ENCODE measurements at places on chromosomes 2 and 18.

DNA sequence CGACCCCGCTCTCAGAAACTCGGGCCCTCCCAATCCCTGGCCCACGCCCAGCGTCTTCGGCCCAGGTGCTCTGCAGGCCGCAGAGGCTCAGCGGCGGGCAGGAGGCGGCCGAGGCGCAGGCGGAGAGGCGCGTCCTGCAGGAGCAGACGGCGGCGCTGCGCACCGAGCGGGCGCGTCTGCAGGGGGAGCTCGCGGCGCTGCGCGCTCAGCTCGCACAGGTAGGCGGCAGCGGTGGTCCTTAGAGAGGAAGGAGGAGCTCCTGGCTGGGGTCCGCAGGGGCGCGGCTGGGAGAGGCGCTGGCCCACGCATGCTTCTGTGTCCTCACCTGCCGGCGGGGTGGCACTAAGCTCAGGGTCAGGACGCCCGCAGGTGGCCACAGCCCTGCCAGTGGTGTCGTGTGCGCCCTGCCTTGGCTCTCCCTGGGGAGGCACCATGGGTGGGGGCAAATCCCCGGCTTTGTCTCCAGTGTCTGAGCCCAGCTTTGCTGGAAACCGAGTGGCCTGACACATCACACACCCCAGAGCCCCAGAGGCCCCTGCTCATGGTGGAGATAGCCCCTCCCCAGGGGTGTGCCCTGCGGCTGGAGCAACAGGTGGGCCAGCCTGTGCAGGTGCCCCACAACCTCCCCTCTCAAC is 14.9 kb upstream of the SNED1 start:
- DNase-seq, result no peak

DNA sequence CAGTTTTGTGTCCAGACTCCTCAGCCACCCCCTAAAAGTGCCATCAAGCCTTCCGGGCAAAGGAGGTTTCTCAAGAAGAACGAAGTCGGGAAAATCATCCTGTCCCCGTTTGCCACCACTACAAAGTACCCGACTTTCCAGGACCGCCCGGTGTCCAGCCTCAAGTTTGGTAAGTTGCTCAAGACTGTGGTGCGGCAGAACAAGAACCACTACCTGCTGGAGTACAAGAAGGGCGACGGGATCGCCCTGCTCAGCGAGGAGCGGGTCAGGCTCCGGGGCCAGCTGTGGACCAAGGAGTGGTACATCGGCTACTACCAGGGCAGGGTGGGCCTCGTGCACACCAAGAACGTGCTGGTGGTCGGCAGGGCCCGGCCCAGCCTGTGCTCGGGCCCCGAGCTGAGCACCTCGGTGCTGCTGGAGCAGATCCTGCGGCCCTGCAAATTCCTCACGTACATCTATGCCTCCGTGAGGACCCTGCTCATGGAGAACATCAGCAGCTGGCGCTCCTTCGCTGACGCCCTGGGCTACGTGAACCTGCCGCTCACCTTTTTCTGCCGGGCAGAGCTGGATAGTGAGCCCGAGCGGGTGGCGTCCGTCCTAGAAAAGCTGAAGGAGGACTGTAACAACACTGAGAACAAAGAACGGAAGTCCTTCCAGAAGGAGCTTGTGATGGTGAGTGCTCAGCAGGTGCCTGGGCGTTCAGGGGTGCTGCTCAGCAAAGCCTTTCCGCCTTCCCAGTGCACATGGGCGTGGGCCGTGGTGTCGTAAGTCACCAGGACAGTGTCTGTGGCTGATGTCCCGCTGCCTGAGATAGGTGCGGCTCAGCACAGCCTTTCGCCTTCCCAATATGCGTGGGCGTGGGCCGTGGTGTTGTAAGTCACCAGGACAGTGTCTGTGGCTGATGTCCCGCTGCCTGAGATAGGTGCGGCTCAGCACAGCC is 91.0 kb downstream of the SH3BP4 start:
- no peak for DNase-seq

DNA sequence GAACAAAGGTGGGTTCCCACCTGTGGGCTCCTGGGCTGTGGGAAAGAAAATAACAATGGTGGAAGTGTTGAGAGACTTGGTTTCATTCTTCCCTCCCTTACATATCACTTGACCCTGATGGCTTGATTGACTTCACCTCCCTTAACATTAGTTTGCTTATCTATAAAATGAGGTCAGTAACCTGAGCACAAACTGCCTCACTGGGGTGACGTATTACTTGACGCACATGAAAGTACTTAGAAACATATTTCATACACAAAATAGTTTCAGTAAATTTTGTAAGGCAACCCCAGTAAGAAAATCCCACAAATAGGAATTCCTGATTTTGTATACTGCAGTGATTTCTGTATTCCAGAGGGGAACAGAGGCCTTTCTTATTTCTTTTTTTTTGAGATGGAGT is 29.4 kb upstream of the LPIN2 start:
- no peak for DNase-seq

DNA sequence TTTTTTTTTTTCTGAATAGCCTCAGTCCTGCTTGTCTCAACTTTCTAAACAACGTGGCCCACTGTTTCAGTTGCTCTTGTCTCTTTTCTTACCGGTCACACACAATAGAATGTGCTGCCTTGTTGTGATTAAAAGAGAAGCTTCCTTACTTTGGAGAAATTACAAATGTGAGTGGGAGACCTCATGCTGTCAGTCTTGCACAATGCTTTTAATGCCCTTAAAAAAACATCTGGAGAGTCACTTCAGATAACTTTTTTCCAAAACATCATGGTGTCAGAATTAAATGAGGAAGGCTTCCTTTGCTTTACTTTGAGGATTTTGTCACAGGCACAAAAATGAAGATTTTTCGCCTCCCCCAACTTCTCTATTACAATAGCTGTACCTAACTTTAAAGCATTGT is 37.7 kb downstream of the LHCGR start:
- no peak for DNase-seq

GRCh38 chr2:3427272-3427671 is 47.8 kb downstream of the TRAPPC12 start:
- DNase-seq, result no peak

DNA sequence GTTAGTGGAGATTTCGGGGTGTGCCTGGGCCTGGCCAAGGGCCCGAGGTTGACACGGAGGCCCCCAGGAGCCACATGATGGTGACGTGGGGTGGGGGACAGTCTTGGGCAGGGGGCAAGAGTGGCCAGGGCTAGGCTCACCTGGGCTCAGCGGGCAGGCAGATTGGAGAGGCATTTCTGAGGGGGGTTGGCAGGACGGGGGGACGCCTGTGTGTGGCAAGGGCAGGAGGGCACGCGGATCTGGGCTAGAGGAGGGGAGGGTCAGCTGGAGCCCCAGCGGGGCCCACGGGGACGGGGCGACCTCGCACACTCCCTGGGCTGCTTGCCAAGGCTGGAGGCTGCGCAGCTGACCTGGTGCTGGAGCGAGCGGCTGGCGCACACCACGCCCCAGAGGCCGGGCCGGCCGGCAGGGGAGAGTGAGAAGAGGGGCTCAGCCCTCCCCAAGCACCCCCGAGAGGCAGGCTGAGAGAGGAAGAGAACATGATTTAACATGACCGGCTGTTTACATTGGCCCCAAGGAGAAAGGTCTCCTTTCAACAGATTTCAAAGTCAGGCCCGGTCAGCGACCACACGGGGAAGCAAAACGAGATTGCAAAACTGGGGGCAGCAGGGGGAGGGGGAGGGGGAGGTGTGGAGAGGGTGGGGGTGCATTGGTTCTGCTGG is 38.0 kb upstream of the SNED1 start:
- DNase-seq, result no peak

GRCh38 chr2:53770264-53770663 is 2.7 kb downstream of the CHAC2 start:
- peak; percentile 32 for DNase-seq

DNA sequence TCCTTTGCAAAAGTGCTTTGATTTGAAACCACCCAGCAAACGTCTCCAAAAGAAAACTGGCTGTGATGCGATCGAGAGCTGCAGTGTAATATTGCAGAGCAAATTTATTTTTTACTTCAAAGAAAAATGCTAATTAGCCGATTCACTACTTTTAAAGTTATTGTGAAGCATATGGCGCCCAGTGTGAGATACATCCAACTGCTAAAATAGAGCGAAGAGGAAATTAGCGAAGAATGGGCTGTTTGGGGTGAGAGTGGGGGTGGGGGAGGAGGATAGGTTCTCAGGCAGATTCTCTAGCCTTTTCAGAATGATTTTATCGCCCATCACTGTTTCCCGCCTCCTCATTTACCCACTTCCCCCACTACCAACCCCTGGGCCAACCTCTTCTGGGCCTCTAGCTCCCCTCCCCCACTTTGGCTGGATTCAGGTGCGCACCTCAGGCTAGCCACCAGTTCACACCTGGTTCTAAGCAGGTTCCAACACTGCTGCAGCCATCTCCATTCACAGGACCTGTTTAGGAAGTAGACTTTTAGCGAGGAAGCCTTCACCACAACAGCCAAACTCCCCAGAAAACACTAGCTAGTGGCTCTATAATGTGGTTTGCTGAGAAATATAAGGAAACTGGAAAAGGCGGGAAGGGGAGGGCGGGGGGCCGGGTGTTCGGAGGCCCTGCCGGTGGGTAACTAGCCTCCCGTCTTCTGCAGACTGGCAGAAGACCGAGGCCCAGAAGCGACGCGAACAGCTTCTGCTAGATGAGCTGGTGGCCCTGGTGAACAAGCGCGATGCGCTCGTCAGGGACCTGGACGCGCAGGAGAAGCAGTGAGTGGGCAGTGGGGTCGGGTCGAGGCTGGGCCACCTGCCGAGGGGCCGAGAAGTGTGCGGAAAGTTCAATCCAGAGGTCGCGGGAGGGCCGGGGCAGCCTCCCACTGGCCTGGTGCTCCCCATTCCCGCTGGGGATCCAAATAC is 6.0 kb upstream of the OTX1 start:
- no peak for DNase-seq

- DNase-seq, result peak; percentile 27
These were observed 120.1 kb upstream of the NABP1 start for GRCh38 chr2:191557841-191558240.

Data from activated CD4-positive, alpha-beta T cell treated with anti-CD3 and anti-CD28 coated beads, Interleukin-2, Interleukin-4, amounts not matched to agents 100 ng/mL and 50 ng/mL, durations not matched to agents 16 hours and 8 hours (primary cell).